ENCODE measurements at places on chromosomes 11 and 22. TPM values are rescaled to one million over a fixed set of nuclear protein-coding genes. Genes with fewer than 3 reads are reported as not detected.

DNA sequence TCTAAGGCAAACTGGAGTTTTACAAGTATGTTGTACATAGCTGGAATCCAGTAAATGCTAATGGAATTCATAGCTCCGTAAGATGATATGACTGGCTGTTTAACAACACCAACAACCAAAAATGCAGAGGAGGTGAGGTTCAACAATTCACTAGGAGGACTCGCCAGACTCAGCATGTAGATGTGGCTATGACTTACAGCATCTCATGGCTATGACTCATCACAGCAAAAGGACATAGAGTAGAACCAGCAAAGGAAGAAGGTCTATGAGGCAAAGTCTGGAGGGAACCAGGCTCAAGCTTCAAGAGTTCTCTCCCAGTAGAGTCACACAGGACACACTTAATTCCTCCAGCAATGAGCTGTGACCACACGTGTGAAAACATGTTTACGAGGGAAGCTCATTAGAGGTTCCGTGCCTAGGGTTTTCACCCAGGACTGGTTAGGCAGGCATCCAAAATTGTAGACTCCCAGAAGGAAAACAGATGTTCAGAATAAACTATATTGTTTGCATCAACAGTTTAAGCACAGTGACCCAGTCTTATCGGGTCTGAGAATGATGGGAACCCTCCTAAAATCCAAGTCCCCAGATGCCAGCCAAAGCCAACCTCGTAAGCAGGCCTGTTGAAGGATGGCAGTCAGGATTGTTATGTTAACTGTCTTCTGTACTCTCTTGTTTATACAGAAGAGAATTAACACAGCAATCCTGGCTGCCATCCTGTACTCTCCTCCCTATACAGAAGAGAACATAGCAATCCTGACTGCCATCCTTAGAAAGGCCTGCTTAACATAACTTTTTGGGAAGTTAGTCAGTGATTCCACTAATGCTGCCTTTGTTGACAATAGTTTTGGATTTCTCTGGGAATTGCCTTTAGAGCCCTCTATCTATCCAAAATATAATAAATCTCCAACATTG is 116.6 kb downstream of the LARGE1 start:
- no peak for DNase-seq

Gene CXCR5
- not detected for total RNA-seq

GRCh38 chr11:72576661-72577060 is 97.6 kb downstream of the PDE2A start:
- no peak for DNase-seq

- peak; percentile 22 for DNase-seq
Measured at GRCh38 chr11:14193644-14194043, 165.3 kb downstream of the RRAS2 start.

- no peak for DNase-seq
Measured at GRCh38 chr11:126422446-126422845, 67.0 kb downstream of the ST3GAL4 start.

DNA sequence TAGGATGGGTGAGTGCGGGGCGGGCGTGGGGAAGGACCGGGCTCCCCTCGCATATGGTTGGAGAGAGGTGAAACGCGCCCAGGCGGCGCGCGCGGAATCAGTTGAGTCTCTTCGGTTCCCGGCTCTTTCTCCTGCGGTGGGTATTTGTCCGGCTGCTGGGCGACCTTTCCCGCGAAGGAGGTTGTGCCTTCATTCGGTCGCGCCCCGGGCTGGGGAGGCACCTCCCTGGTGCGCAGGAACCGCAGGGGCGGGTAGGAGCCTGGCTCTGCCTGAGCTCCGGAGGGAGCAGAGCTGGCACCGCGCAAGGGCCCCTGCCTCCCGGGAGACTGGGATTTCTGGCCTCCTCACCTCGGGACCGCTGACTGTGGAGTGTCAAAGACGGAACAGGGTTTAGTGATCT is 27.5 kb downstream of the SAA4 start:
- DNase-seq = no peak

- no peak for DNase-seq
Measured at GRCh38 chr11:68413591-68413999, 47.0 kb upstream of the PPP6R3 start.
